ENCODE measurements at places on chromosomes 13 and 19. TPM values are rescaled to one million over a fixed set of nuclear protein-coding genes. Genes with fewer than 3 reads are reported as not detected.

ADPRHL1 gene
- 15.5 TPM for total RNA-seq

SAMD1 gene
- 44.9 TPM for total RNA-seq

ERICH6B gene
- total RNA-seq = not detected

TMEM38A gene
- total RNA-seq = 1.3 TPM

MCEMP1 gene
- total RNA-seq = not detected

SUPT5H gene
- total RNA-seq = 194 TPM

TIMM13 gene
- 133 TPM for total RNA-seq
